ENCODE measurements at places on chromosomes 7 and 10.
A peak's percentile ranks its signal among the peaks of the same experiment; 100 is the strongest.

DNA sequence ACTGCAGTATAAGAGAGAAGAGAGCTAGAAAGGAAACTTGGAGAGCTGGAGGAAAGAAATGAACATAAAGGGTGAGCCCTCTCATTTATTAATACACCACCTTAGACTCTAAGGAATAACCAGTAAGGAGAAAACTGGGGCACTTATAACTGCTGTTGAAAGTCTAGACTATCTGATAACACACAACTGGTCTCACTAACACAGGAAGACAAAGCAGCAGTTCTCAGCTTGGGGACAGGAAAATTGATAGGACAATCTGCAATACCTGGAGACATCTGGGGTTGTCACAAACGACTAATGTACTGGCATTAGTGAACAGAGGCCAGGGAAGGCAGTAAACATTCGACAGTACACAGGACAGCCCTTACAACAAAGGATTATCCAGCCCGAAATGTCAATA is 6.8 kb downstream of the ELMO1 start:
- no peak for DNase-seq

- no peak for DNase-seq
Observed at GRCh38 chr10:47415520-47416304, 31.6 kb upstream of the ZNF488 start.

- DNase-seq: peak; percentile 58
Observed at GRCh38 chr10:114100848-114101741, 57.4 kb downstream of the ADRB1 start.

DNA sequence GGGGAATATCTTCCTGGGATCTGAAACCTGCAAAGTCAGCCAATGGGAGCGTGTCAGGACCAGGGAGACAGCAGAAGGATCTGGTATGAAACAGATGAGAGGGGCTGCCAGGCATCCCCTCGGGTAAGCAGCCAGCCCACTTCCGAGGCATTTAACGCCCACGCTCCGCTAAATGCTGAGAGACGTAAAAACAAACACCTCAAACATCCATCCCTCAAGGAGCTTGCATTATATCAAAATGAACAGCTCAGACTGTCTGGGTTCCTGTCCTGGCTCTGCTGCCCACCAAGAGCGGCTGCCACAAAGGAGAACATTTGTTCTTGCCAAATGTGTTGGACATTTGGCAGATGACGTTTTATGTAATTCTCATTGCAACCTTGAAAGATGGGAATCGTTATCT is 7.0 kb upstream of the SERPINE1 start:
- DNase-seq: peak; percentile 79

DNA sequence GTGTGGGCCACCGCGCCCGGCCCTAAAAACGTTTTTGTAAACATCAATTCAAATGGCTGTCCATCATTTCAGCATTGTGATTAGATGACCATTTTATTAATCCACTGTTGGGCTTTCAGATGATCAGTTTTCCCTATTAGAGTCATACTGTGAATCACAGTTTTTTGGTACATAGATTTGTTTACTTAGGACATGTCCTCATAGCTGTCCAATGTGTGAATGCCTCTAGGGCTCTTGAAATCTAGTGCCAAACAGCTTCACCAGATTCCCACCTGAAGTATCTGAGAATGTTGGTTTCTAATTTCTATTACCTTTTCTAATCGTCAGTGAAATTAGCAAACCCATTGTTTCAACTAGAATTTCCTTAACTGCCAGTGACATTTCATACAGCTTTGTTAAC is 66.8 kb downstream of the UPF2 start:
- no peak for DNase-seq

Data from iris pigment epithelial cell (primary cell).